ENCODE measurements at places on chromosomes 12 and 14.
A peak's percentile ranks its signal among the peaks of the same experiment; 100 is the strongest.

- DNase-seq = no peak
Observed at GRCh38 chr14:98651037-98651436, 621.0 kb downstream of the BCL11B start.

DNA sequence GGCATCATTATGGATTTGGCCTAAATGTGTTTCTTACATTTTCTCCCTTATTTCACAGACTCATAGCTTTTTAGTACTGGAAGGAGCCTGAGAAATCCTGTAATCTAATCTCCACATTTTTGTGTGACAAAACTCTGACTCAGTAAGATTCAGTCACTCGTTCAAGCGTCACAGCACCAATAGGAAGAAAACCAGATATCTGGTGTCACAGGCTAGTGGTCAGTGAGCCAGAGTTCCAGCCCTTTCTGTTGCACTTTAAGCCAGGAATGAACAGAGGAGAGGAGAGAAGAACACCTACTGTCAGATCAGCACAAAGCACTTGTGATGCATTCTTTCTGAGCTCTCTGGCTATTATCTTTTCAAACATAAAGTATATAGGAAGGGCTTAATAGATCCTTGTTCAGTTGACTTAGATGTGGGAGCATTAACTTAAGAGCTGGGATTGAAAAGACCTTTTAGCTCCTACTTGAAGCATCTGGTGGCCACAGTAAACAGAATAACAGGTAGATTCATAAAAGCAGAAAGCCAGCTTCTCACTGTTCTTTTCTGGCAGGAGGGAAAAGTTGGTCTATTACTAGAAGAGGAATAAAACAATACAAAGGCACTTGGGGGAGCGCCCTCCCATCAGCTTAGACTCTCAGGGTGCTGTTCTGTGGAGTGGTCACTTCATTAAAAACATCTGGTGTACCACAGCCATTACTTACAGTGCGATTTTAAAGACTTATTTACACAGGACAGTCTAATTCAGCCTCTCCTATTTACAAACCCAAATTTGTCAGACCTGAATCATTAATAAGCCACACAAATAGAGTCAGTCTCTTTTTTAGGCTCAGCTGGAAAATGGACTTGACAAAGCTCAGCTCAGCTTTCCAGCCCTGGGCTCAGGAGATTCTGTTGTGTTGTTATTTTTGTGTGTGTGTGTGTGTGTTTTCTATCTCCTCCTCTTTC lies 12.2 kb upstream of the NID2 start:
- peak; percentile 89 for DNase-seq

DNA sequence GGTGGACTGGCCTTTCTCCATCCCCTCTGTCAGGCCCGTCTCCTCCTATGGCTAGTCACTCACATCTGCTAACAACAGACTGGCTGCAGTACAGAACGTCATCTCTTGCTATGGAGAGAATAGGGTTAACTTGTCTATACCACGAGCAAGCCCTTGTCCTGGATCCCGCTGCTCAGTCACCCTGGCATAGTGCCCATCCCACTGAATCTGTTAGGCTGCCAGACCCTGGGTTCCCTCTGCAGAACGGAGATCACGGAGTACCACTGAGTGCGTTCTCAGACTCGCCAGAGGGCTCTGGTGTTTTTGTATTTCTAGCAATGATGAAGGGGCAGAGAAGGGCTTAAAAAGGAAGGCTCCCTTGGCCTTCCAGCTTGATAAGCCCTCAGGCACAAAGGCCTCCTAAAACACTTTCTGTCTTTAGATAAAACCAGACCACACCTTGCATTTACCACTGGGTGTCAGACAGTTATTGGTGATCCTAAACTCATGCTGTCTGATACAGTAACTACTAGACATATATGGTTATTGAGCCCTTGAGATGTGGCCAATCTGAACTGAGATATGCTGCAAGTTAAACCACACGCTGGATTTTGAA lies 6.3 kb upstream of the NRIP2 start:
- DNase-seq = no peak

DNA sequence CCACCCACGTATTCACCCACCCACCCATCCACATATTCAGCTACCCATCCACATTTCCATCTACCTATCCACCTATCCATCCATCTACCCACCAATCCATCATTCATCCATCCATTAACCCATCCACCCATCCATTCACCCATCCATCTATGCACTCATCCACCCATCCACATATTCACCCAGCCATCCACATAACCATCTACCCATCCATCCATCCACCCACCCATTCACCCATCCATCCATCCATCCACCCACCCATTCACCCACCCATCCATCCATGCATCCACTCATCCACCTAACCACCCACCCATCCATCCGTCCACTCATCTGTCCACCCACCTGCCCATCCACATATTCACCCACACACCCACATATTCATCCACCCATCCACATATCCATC lies 70.5 kb downstream of the LGMN start:
- DNase-seq = no peak

- DNase-seq = no peak
Observed at GRCh38 chr14:63982629-63983028, 129.8 kb downstream of the SYNE2 start.
